ENCODE measurements at places on chromosomes 12 and 14.

- DNase-seq = peak; percentile 79
These were observed 12.2 kb downstream of the ITPK1 start for GRCh38 chr14:93103392-93104080.

GRCh38 chr14:50040895-50041465, 75.4 kb downstream of the VCPKMT start:
- DNase-seq = no peak

- DNase-seq = no peak
These were observed 349.0 kb downstream of the GLT1D1 start for GRCh38 chr12:129202109-129202814.

GRCh38 chr12:5988088-5988487, 43.0 kb upstream of the ANO2 start:
- DNase-seq = no peak

DNA sequence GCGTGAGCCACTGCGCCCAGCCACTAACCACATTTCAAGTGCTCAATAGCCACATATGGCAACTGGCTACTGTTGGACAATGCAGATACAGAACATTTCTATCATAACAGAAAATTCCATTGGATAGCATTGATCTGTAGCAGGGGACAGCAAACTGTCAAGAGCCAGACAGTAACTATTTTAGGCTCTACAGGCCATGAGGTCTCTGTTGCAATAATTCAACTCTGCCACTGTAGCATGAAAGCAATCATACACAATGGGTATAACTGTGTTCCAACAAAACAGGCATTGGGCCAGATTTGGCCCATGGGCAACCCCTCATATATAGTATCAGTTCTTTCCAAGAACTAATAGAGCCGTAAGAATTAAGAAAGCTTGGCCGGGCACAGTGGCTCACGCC, 8.0 kb downstream of the CSRNP2 start:
- no peak for DNase-seq

GRCh38 chr12:123278101-123278627, 6.5 kb upstream of the CDK2AP1 start:
- peak; percentile 82 for DNase-seq

DNA sequence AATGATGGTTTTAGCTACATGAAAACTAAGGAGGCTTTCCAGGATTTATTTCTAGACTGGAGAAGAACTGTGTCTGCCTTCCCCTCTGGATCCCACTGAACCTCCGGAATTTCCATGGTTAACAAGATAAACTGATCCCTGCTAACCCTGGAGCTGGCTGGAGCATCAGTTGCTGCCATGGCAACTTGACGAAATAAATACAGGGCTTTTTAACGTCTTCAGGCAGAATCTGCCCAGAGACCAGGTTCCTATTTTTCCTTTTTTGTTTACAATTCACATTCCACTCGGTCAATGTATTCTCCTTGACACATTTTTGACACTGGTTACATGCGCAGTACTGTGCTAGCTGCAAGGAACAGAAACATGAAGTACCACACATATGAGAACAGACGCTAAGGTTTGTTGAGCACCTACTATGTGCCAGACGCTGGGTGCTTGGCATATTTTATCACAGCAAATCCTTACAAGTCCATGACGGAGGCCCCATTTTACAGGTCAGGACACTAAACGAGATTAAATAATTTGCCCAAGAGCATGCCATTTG, 1.7 kb downstream of the C14orf132 start:
- DNase-seq = no peak

DNA sequence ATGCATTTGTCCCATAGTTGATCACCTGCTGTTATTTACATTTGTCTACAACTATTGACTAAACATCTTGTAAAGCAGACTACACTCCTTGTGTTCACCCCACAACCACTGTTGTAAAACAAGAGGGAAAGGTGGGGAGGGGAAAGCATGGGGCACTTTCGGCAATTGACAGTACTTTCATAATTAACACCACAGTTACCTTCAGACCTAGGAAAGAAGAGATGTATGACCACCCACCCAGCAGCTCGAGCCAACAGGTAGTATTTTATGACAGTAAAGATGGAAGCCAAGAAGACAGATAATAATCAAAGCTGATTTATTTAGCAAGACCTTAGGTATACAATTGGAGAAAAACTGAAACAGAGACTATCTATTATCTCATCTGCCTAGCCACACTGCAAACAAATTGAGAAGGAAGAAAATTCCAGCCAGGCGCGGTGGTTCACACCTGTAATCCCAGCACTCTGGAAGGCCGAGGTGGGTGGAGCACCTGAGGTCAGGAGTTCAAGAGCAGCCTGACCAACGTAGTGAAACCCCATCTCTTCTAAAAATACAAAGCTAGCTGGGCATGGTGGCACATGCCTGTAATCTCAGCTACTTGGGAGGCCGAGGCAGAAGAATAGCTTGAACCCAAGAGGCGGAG, 11.2 kb downstream of the HECTD4 start:
- DNase-seq = no peak

- DNase-seq = peak; percentile 66
These were observed 6.8 kb upstream of the HNF1A start for GRCh38 chr12:120971299-120972180.

DNA sequence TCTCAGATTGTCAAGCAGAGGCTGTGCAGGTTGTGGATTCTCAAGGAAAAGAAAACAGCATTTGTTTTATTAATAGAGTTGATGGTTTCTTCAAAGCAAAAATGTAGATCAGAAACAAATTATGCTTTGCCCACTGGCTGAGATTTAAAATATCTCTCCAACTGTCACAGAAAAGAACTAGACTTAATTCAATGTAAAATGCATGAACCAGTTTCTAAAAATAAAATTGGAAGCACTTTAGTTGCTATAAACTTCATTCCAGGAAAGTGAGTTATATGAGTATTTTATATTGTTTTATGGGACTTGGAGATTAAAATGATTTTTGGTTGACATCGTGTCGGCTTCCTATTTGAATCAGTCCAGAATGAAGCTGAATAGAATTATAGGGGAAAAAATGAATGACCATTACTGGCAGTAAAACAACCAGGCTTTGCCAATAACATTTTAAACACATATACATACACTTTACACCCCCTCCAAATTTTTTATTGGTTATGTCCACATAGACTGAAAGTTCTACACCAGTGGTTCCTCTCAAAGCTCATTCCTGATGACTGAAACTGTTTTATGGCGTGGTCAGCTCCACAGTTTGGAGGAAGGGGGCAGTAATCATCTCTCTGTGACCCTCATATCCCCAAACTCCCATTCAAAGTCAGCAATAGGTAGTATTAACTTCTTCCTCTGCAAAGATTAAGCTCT, 55.5 kb upstream of the DAAM1 start:
- no peak for DNase-seq

GRCh38 chr14:54001189-54001878, 44.7 kb upstream of the BMP4 start:
- DNase-seq = no peak

Data from RPMI8226 (cell line).